ENCODE measurements at places on chromosomes 2 and 18.

GRCh38 chr2:151063271-151063670 is 198.4 kb downstream of the RBM43 start:
- DNase-seq = no peak

DNA sequence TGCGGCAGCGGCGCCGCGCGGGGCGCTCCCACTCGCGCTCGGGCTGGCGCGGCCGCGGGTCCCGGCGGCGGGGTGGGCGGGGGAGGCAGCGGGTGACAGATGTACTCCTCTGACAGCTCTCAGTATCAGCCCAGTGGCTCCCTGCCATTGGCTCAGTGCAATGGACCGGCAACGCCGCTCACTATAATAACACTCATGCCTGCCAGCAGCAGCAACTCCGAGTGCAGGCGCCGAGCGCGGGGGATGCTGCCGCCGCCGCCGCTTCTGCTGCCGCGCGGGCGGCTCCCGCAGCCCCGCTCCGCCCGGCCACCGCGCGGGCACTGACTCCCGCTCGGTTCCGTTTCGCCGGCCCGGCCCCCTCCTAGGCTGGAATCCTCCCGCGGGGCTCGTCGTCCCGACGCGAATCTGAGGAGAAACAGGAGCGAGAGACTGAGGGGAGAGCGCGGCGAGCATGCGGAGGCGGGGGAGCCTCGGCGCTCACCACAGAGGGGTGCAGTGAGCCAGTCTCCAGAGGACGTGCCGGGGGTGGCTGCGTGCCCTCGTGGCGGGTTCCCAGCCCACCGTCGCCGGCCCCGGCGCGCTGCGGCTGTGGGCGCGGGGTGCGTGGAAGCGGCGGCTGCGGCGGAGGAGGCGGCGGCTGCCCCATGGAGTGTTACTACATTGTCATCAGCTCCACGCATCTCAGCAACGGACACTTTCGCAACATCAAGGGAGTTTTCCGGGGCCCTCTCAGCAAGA is at the start of gene ZNF804A:
ZNF804A (plus strand) TSS at position 214 of the 738 bp plus-strand sequence; CDS start at position 645, 431 bp downstream.
- no peak for DNase-seq

DNA sequence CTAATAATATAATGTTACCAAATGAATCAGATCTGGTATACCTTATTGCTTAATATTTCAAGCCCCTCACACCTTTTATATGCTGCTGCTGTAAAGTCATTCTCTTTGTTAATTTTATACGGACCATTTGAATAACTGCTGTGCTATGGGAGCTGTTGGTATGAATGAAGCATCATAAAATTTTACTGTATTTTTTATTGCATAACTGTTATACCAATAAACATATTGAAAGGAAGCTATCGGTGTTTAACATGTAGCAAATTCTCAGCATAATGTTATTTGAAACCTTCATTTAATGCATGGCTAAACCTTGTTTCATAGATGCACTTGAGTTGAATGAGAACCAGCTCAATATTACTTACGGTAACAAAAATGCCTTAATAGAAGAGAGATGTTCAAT is 1040.3 kb downstream of the SOCS6 start:
- no peak for DNase-seq

DNA sequence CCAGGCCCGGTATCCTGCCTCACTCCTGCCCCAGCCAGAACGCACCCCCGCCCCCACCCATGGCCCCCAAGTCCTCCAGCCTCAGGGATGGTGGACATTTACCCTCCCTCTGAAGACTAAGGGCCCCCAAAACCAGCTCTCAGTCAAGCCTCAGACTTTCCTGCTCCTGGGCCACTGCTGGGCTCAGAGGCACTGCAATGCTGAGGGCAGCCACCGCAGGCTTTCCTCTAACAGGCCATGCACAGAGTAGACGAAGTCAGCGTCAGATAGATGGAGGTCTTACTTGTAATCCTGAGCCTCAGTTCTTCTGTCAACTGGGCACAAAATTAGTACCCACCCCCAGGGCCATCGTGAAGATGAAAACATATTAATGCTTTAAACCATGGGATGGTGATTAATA is 92.6 kb downstream of the TTC32 start:
- no peak for DNase-seq

DNA sequence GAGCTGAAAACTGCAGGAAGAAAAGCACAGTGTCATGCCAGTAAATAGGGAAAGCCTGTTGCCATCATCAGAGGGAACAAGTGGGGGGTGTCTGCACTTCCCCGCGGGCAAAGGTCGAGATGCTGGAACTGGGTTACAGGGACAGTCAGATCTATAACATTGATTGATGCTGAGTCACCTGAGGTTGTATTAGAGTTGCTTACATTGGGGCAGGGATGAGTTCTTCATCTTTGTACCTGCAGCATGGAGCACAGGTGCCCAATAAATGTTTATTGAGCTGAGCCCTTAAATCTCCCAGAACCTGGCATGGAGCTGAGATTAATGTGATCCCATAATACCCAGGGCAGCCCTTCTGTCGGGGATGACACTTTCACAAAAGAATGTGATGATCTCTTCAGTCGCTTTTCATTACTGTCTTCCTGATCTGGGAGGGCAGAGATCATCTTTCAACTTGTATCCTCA is 5.9 kb upstream of the RNF152 start:
- no peak for DNase-seq
